Activated naive CD4-positive, alpha-beta T cell treated with Interleukin-2 at 50 U/mL for 16 hours (primary cell): ENCODE measurements at places on chromosomes 2 and 18.

GRCh38 chr2:239251971-239252370 is 148.8 kb downstream of the HDAC4 start:
- DNase-seq: no peak

DNA sequence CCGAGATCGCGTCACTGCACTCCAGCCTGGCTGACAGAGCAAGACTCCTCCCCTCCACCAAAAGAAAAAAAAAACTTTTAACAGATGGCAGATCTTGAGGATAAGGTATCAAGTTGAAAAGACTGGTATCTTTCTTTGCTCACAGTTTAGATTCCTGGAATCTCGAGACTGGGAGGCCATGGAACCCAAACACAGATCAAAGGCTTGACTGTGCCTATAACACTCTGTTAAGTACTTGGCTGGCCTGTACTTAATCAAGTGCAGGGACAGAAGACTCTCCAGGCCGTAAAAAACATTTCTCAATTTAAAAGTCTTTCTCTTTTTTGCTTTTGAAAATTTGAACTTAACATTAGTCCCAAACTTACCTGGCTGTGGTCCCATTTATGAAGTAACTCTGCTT is 107.1 kb upstream of the ZNF516 start:
- no peak for DNase-seq

DNA sequence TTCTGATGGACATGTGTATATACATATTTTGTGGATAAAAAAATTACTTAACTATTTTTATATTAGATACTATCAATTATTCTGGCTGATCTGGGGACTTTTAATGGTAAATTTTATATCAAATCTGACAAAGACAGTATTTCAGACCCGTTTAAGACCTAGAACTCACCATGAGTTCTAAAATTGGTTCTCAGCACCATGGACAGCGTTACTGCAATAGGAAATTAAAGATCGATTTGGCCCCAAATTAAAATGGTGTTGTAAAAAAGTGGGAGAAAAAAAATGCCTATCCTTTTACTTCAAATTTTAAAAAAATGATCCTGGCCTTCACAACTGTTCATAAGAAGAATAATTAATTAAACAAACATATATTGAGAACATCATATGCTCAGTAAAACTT is 919 bp upstream of the SCN2A start:
- DNase-seq: no peak

DNA sequence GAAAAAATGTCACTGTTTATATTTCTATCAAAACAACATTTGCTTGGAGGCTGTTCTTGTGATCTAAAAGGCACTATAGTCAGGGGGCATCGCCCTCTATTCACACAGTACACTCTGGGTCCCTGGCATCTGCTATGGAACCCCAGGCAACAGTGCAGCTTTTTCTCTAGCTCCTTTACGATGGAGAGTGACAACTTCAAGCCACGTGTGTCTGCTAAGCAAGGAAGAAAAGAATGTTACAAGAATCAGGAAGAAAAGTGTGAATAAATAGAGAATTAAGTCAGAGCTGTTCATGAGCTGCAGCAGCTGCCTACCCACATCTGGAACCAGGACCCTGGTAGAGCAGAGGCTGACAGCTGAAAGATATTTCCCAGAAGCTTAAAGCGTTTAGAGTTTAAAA is 11.2 kb downstream of the RND3 start:
- no peak for DNase-seq

- DNase-seq: no peak
These were observed 6.2 kb upstream of the ADCY3 start for GRCh38 chr2:24926220-24926601.
